ENCODE measurements at places on chromosomes 2 and 18. TPM values are rescaled to one million over a fixed set of nuclear protein-coding genes. Genes with fewer than 3 reads are reported as not detected.
A peak's percentile ranks its signal among the peaks of the same experiment; 100 is the strongest.

REG1B gene
- not detected for total RNA-seq

- H3K27me3 ChIP-seq: no peaks in the 10 kb centered on the region
- DNase-seq: no peak
- H3K4me3 ChIP-seq: no peak overlapping the region
- H3K36me3 ChIP-seq: no peaks in the 10 kb centered on the region
Observed at GRCh38 chr2:152874955-152875354, 156.5 kb downstream of the ARL6IP6 start.

DNA sequence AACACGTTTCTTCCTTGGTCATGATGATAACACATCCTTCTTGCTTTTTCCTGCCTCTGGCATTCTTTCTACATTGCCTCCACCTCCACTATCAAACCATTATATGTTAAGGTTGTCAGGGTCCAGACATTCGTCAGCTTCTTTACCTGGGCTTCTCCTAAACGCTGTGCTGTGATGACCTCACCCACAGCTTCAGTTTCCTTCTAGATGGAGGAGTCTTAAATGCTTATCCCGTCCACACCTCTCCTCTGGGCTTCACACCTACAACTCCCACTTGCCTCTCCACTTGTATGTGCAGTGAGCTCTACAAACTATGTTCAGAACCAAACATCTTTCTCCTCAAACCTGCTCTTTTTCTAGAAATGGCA is 666 bp upstream of the STAT1 start:
- H3K27me3 ChIP-seq: no peaks in the 10 kb centered on the region
- peaks cover 6% of the 10 kb centered on the region for H3K4me1 ChIP-seq
- peak overlapping the region; percentile 90 for H3K4me3 ChIP-seq
- no peak for DNase-seq
- H3K27ac ChIP-seq: peak overlapping the region; percentile 57
- peaks cover 8% of the 10 kb centered on the region for H3K36me3 ChIP-seq

- DNase-seq: no peak
- no peak overlapping the region for H3K27ac ChIP-seq
- H3K4me1 ChIP-seq: no peaks in the 10 kb centered on the region
- H3K4me3 ChIP-seq: no peak overlapping the region
- no peaks in the 10 kb centered on the region for H3K36me3 ChIP-seq
- H3K27me3 ChIP-seq: no peaks in the 10 kb centered on the region
Observed at GRCh38 chr18:45430041-45430440, 185.2 kb upstream of the SLC14A2 start.

- H3K27me3 ChIP-seq: no peaks in the 10 kb centered on the region
- no peaks in the 10 kb centered on the region for H3K36me3 ChIP-seq
- DNase-seq: peak; percentile 7
- H3K4me1 ChIP-seq: peaks cover 16% of the 10 kb centered on the region
- no peak overlapping the region for H3K4me3 ChIP-seq
Observed at GRCh38 chr2:240925568-240926515, 19.7 kb downstream of the CROCC2 start.
